ENCODE measurements at places on chromosomes 11 and 22. TPM values are rescaled to one million over a fixed set of nuclear protein-coding genes. Genes with fewer than 3 reads are reported as not detected.

DNA sequence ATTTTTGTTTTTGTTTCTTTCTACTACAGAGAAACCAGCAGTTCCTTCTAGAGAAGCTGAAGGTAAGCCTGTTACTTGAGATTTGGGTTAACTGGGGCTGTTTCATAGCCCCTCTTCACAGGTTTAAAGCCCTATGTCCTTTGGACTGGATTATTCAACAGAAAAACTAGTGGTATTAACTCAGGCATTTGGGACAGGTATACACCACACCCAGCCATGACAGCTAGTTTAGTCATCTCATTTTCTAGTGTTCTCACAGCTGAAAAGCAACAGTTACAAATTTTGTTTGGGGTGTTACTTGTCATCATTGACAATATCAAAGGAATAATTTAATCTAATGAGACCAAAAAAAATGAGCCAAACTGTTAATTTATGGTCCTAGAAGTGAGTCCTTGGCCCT is 14.0 kb downstream of the LAYN start:
- no peak overlapping the region for H3K27ac ChIP-seq
- H3K4me1 ChIP-seq, result peaks cover 9% of the 10 kb centered on the region

- H3K36me3 ChIP-seq, result no peaks in the 10 kb centered on the region
- no peak overlapping the region for H3K4me3 ChIP-seq
- no peak for DNase-seq
- H3K27ac ChIP-seq, result no peak overlapping the region
- H3K4me1 ChIP-seq, result peaks cover 17% of the 10 kb centered on the region
These were observed 6.7 kb upstream of the RTN4RL2 start for GRCh38 chr11:57453543-57454177.

DNA sequence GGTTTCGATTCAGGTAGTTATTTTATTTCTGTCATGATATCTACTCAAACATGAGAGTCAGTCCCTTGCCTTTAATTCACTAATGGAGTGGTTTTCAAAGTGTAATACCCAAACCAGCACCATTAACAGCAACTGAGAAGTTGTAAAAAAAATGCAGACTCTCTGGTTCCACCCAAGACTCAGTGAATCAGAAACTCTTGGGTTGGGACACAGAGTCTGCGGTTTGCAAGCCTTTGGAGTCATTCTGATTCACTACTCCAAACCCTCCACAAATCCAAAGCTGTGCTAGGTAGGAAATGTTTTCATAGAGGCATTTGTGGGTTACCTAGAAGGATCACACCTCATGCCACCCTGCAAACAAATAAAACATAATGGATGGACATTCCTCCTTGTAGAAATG is 340.1 kb downstream of the NTM start:
- no peak overlapping the region for H3K27ac ChIP-seq
- no peak overlapping the region for H3K4me3 ChIP-seq
- H3K4me1 ChIP-seq, result no peaks in the 10 kb centered on the region
- H3K36me3 ChIP-seq, result no peaks in the 10 kb centered on the region
- no peaks in the 10 kb centered on the region for H3K27me3 ChIP-seq

- DNase-seq, result no peak
- H3K27me3 ChIP-seq, result peaks cover 15% of the 10 kb centered on the region
- H3K36me3 ChIP-seq, result no peaks in the 10 kb centered on the region
- no peak overlapping the region for H3K4me3 ChIP-seq
These were observed 190.9 kb upstream of the BLID start for GRCh38 chr11:122306831-122307391.

DNA sequence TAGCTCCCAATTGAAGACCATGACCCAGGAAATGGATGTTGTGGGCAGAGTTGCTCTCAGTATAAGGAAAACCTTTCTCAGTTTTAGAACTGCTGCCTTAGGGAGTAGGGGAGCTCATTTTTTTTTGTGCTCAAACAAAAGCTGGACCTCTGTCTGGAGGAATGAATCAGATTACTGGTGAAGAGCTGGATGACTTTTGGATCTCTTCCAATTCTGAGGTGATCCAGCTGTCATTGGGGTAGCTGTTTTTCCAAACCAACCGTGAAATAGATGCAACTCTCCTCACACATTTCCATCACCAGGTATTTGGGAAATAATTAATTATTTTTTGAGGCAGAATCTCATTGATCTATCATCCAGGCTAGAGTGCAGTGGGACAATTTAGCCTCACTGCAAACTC is 251.3 kb upstream of the PLET1 start:
- H3K27ac ChIP-seq, result no peak overlapping the region
- no peaks in the 10 kb centered on the region for H3K4me1 ChIP-seq
- DNase-seq, result no peak
- H3K27me3 ChIP-seq, result peaks cover 39% of the 10 kb centered on the region

- peaks cover 100% of the 10 kb centered on the region for H3K4me1 ChIP-seq
- peak overlapping the region; percentile 95 for H3K27ac ChIP-seq
- no peaks in the 10 kb centered on the region for H3K27me3 ChIP-seq
These were observed 42.2 kb upstream of the BLID start for GRCh38 chr11:122158171-122158570.

DNA sequence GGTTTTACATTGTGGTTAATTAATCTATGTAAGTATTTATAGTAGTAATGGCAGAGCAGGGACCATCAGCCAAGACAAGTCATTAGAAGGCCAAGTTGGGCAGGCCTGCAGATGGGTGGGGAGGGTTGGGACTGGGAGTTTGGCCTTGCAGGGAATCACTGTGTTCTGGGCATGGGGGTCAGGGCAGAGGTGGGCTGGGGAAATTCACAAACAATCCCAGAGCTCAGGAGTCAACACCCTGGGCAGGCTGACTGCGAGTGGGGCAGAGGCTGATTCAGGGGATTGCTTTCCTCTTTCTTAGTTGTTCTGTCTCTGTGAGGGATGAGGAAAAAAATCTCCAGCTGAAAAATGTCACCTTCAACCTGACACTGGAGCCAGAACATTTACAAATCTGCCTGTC is 322.5 kb downstream of the NTM start:
- no peaks in the 10 kb centered on the region for H3K27me3 ChIP-seq
- no peak overlapping the region for H3K4me3 ChIP-seq
- no peaks in the 10 kb centered on the region for H3K4me1 ChIP-seq
- H3K27ac ChIP-seq, result no peak overlapping the region
- no peaks in the 10 kb centered on the region for H3K36me3 ChIP-seq

GRCh38 chr11:19938866-19939265 is 221.4 kb downstream of the DBX1 start:
- H3K4me3 ChIP-seq, result no peak overlapping the region
- no peak for DNase-seq
- H3K4me1 ChIP-seq, result no peaks in the 10 kb centered on the region
- no peaks in the 10 kb centered on the region for H3K36me3 ChIP-seq

- H3K27ac ChIP-seq, result no peak overlapping the region
- no peaks in the 10 kb centered on the region for H3K4me1 ChIP-seq
- H3K4me3 ChIP-seq, result no peak overlapping the region
- DNase-seq, result no peak
- H3K36me3 ChIP-seq, result peaks cover 19% of the 10 kb centered on the region
- H3K27me3 ChIP-seq, result no peaks in the 10 kb centered on the region
These were observed 10.7 kb downstream of the CRY2 start for GRCh38 chr11:45857961-45858474.

DNA sequence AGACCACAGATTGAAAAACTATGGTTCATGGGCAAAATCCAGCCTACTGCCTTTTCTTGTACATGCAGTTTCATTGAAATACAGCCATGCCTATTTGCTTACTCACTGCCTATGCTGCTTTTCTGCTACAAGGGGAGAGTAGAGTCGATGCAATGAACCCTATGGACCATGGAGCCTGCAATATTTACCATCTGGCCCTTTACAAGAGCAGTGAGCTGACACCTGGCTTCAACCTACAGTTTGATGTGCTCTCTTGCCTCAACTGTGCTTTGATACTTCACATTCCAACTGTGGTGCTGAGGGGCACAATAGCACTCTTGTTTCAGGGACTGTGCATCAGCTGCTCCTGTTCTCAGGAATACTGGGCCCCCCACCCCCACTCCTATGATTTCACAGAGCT is 239.5 kb upstream of the SORL1-AS1 start:
- peaks cover 47% of the 10 kb centered on the region for H3K4me1 ChIP-seq
- no peak overlapping the region for H3K27ac ChIP-seq
- DNase-seq, result no peak
- no peaks in the 10 kb centered on the region for H3K36me3 ChIP-seq
- no peak overlapping the region for H3K4me3 ChIP-seq

DNA sequence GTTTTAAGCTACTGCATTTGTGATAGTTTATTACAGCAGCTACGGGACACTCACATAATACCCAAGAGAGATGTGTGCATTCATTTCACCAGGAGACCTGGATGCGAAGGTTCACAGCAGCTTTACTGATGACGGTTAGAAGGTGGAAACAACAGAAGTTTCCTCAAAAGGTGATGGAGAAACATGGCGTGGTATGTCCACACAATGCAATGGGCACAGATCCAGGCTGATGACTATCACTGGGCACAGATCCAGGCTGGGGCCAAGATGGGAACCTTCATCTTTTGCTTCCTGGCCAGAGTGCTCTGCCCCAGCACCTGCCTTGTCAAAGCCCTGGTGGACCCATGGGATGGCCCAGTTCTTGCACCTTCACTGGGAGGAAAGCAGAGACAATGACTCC is 30.6 kb upstream of the RFPL3 start:
- H3K27me3 ChIP-seq, result no peaks in the 10 kb centered on the region
- no peak overlapping the region for H3K4me3 ChIP-seq
- DNase-seq, result no peak
- no peaks in the 10 kb centered on the region for H3K4me1 ChIP-seq
- H3K36me3 ChIP-seq, result no peaks in the 10 kb centered on the region
- H3K27ac ChIP-seq, result no peak overlapping the region

DNA sequence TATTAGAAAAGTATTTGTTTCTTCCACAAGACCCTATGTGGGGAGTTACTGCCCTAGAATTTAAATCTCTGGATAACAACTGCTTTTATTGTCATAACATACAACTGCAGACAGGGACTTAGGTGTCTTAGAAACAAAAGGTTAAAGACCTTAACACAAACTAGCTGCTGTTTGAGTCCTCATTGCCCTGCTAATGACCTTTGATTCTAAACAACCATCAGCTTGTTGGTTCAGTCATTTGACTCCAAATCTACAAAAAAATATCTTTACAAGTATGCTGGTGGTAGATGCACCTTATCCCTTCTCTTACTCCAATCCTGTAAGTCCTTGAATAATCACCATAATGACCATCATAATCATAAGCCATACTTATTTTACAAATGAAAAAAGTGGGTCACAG is 377.4 kb upstream of the PITPNB start:
- DNase-seq, result no peak
- peaks cover 61% of the 10 kb centered on the region for H3K27me3 ChIP-seq
- H3K36me3 ChIP-seq, result no peaks in the 10 kb centered on the region
- no peak overlapping the region for H3K4me3 ChIP-seq
- H3K27ac ChIP-seq, result no peak overlapping the region

DNA sequence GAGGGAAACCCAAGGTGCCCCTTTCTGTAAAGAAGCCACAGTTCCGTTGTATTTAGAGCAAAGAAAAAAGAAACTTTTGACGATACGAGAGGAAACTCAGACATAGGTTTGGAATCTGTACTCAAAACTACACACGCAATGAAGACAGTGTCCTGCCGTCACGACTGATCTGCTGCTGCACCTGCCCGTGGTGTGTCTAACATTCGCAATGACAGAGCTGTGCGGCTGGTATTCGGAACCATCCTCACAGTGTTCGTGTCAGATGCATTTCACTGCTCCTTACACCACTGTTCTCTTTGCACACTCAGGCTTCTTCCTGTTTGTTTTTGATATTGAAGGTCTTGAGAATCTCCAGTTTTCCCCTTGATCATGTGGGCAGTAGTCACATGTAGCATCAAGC is 84.8 kb downstream of the RTL6 start:
- no peaks in the 10 kb centered on the region for H3K27me3 ChIP-seq
- DNase-seq, result no peak
- no peak overlapping the region for H3K4me3 ChIP-seq

DNA sequence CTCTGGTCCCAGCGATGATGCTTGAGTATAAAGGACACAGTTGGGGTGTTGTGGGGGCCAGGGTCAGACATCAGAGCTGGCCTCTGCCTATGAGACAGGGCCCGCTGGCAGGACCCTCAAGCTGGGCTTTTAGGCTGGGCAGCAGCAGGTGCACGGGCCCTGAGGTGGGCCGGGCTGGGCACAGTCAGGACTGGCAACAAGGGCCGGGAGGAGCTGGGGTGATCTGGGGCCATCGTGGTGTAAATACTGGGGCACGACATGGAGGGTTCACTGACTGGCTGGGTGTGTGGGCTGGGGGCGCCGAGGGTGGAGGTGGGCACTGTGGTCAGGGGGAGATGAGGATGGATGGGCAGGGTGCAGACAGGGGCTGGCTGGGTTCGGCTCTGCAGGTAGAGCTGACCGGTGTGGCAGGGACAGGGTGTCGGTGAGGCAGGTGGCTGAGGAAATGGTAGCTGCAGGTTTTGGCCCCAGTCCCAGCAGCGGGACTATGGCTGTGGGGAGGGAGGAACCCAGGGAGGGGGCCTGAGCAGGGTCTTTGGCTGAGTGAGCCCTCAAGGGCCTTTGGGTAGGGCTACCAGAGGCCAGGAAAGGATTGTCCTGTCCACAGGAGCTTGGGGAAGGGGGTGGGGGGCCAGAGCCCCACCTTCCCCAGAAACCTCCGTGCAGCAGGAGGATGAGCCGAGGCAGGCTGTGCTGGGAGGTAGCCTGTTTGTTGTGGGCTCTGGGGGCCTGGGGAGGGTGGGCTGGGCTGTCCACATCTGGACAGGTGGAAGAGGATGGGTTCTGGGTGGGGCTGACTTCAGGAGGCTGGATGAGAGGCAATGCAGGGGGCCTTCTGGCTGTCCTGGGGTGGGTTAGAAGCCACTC is 81.4 kb downstream of the KCNQ1 start:
- no peaks in the 10 kb centered on the region for H3K36me3 ChIP-seq
- no peak overlapping the region for H3K4me3 ChIP-seq
- DNase-seq, result no peak
- no peaks in the 10 kb centered on the region for H3K27me3 ChIP-seq
- H3K4me1 ChIP-seq, result no peaks in the 10 kb centered on the region

- peaks cover 3% of the 10 kb centered on the region for H3K27me3 ChIP-seq
- no peak for DNase-seq
- no peak within 1 kb of the TSS for H3K4me3 ChIP-seq
- no peaks in the 10 kb centered on the region for H3K4me1 ChIP-seq
- no peak within 1 kb of the TSS for H3K27ac ChIP-seq
These were observed at the start of gene MS4A12 for GRCh38 chr11:60492488-60493009. Gene MS4A12, plus strand, starts transcription at chr11:60492778. Its CDS starts 4,541 bp downstream, at chr11:60497319.

Gene VPREB1
- total RNA-seq, result not detected

Gene LAYN
- total RNA-seq, result not detected

Gene PANX3
- not detected for total RNA-seq

Gene KRTAP5-7
- total RNA-seq, result not detected

Gene TMEM151A
- 5.9 TPM for total RNA-seq

Gene MS4A15
- 1.5 TPM for total RNA-seq

Gene MPPED2
- total RNA-seq, result not detected

Gene APOBEC3B
- total RNA-seq, result 10.3 TPM

Gene SLC22A8
- total RNA-seq, result not detected

Gene SERHL2
- total RNA-seq, result not detected

Gene FGF3
- not detected for total RNA-seq

Data from HCT116 (cell line).